ENCODE measurements at places on chromosomes 5 and 9. TPM values are rescaled to one million over a fixed set of nuclear protein-coding genes. Genes with fewer than 3 reads are reported as not detected.

- no peak for DNase-seq
- H3K27ac ChIP-seq = no peak overlapping the region
- H3K4me1 ChIP-seq = peaks cover 6% of the 10 kb centered on the region
- peaks cover 15% of the 10 kb centered on the region for H3K27me3 ChIP-seq
- no peaks in the 10 kb centered on the region for H3K36me3 ChIP-seq
Measured at GRCh38 chr9:126147186-126147935, 179.3 kb upstream of the MVB12B start.

DNA sequence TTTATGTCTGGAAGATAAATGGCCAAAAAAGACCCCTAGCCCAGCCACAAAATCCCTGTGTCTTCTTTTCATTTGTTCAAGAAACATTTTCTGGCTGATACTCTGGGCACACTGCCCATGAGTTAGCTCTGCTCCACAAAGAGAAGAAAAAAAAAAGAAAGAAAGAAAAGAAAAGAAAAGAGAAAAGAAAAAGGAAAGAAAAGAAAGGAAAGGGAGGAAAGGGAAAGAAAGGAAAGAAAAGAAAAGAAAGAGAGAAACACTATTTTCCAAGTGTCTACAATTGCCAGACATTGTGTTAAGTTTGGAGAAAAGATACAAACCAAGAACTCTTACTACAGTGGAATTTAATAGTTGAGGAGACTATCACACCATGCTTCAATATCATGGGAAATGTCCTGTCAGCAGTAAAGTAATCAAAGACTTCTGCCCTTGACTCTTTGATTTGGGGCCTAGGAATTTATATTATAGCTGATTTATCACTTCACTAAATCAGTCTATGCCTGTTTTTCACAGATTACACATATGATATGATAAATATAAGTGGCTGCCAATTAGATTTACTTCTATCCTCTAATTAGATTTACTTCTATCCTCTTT is 3.0 kb downstream of the TRMO start:
- H3K27ac ChIP-seq = peak overlapping the region; percentile 99
- peaks cover 51% of the 10 kb centered on the region for H3K4me1 ChIP-seq
- DNase-seq = no peak

- H3K4me3 ChIP-seq = no peak overlapping the region
- no peak for DNase-seq
- peaks cover 7% of the 10 kb centered on the region for H3K4me1 ChIP-seq
Measured at GRCh38 chr5:56565283-56565615, 250.1 kb upstream of the MAP3K1 start.

DNA sequence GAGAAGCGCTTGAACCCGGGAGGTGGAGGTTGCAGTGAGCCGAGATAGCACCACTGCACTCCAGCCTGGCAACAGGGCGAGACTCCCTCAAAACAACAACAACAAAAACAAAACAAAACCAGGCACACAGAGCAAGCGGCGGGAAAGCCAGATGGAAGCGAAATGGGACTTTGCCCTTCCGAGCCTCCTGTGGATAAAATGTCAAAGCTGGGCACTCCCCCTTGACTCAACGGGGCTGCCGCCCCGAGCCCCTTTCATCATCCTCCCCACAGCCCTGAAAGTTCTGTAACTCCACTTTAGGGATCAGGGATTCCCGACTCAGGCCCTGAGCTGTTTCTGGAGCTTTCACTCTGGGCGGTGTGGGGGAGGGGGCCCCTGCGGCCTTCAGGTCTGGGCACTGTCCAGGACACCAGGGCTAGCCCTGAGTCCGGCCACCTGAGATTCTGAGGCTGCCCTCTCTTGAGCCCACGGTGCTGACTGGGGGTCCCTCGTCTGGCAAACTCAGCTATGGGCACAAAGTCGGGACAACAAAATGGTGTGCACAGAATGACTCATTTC is 30.6 kb upstream of the OBP2B start:
- DNase-seq = no peak
- H3K27me3 ChIP-seq = peaks cover 4% of the 10 kb centered on the region
- H3K27ac ChIP-seq = no peak overlapping the region

DNA sequence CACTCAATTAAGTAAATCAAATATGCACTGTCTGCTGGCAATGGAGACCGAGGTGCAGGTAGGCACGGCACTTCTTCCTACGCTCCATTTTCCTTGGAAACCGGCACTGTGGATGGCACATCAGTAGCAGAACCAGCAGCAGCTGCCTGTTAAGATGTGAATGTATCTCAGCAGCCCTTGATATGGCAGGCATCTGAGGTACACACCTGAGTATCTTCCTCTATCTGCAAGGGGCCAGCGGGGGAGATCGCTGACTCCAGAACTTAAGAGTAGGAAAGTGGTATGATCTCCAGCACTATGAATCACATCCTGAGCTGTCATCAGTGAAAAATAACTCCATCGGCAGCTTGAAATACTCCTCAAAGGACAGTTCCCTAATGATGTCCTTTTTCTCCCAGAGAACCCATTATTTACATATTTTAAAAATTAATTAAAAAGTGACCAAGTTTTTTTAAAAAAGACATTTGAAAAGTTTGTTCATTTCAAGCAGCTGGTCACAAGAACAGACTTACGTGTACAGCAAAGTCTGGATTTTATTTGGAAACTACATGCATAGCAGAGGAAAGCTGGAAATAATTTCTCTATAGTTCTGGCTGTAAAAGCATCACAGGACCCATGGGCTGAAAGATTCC is 97.1 kb downstream of the ADAMTS12 start:
- no peaks in the 10 kb centered on the region for H3K27me3 ChIP-seq
- no peak overlapping the region for H3K27ac ChIP-seq
- H3K4me3 ChIP-seq = no peak overlapping the region
- no peaks in the 10 kb centered on the region for H3K36me3 ChIP-seq
- H3K4me1 ChIP-seq = no peaks in the 10 kb centered on the region
- no peak for DNase-seq

- no peak for DNase-seq
- H3K27me3 ChIP-seq = peaks cover 5% of the 10 kb centered on the region
- no peak overlapping the region for H3K27ac ChIP-seq
- no peaks in the 10 kb centered on the region for H3K36me3 ChIP-seq
- no peak overlapping the region for H3K4me3 ChIP-seq
Measured at GRCh38 chr9:1013021-1013420, 36.6 kb downstream of the DMRT3 start.

DNA sequence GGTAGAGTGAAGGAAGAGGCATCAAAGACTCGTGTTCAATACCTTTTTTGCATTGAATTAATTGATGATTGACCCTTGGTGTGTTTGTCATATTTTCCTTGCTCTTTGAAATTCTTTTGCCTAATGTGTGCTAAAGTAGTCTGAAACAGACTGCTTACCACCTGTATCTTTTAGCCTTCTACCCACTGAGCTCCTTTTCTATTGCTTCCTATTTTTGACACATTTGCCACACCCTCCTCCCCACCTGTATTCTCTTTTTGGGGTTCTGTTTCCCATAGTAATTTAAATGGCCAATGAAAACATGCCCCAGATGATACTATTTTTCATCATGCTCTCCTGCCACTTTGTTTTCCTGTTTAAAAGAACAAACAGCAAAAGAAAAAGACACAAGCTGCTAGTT is 78.5 kb downstream of the ZCCHC7 start:
- H3K4me1 ChIP-seq = peaks cover 3% of the 10 kb centered on the region
- H3K27me3 ChIP-seq = no peaks in the 10 kb centered on the region
- peaks cover 3% of the 10 kb centered on the region for H3K36me3 ChIP-seq
- H3K4me3 ChIP-seq = no peak overlapping the region
- no peak overlapping the region for H3K27ac ChIP-seq
- no peak for DNase-seq

GRCh38 chr9:2970864-2971263 is 127.0 kb upstream of the PUM3 start:
- H3K4me3 ChIP-seq = no peak overlapping the region
- H3K4me1 ChIP-seq = no peaks in the 10 kb centered on the region
- no peaks in the 10 kb centered on the region for H3K36me3 ChIP-seq
- H3K27ac ChIP-seq = no peak overlapping the region
- DNase-seq = no peak

GRCh38 chr9:97593960-97594359 is 39.2 kb downstream of the TSTD2 start:
- H3K27me3 ChIP-seq = no peaks in the 10 kb centered on the region
- peaks cover 4% of the 10 kb centered on the region for H3K4me1 ChIP-seq
- H3K4me3 ChIP-seq = no peak overlapping the region
- no peak overlapping the region for H3K27ac ChIP-seq
- no peak for DNase-seq

DNA sequence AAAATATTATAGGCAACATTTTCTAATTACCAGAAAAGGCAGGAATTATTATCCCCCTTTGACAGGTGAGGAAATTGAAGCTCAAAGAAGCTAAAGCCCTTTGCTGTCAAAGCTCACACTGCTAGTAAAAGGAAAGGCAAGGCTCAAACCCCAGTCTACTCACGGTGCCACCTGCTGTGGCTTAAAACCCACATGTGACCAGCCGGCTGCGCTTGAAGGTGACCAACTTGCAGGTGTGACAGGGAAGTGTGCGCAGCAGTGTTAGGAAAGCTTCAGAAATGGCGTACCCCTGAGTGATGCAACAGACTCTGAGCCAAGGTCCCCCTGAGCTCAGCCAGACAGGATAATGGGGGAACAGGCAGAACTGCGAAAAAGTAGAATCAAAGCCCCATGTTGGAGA is 45.2 kb downstream of the PAX5 start:
- peaks cover 51% of the 10 kb centered on the region for H3K27me3 ChIP-seq
- DNase-seq = no peak
- H3K27ac ChIP-seq = no peak overlapping the region
- no peaks in the 10 kb centered on the region for H3K36me3 ChIP-seq
- no peak overlapping the region for H3K4me3 ChIP-seq

- no peak for DNase-seq
- H3K36me3 ChIP-seq = no peaks in the 10 kb centered on the region
- H3K27ac ChIP-seq = no peak overlapping the region
- H3K4me3 ChIP-seq = no peak overlapping the region
Measured at GRCh38 chr5:10301842-10302610, 5.7 kb downstream of the CMBL start.

GRCh38 chr9:89558948-89559347 is 45.9 kb upstream of the GADD45G start:
- H3K27ac ChIP-seq = no peak overlapping the region
- H3K27me3 ChIP-seq = no peaks in the 10 kb centered on the region
- H3K4me3 ChIP-seq = no peak overlapping the region
- peaks cover 13% of the 10 kb centered on the region for H3K4me1 ChIP-seq
- H3K36me3 ChIP-seq = no peaks in the 10 kb centered on the region

Gene MYMK
- total RNA-seq = not detected

Gene KIF4B
- total RNA-seq = not detected

Gene DDX41
- 49.7 TPM for total RNA-seq

Gene TMC1
- total RNA-seq = not detected

Gene ASTN2
- 2.3 TPM for total RNA-seq

Gene DNAH5
- total RNA-seq = not detected

Gene FOXD4L6
- total RNA-seq = not detected

Data from CD4-positive, alpha-beta T cell (primary cell).